GM06990 (cell line): ENCODE measurements at places on chromosomes 2 and 18.

GRCh38 chr2:209986415-209986814 is 16.0 kb upstream of the RPE start:
- no peak for DNase-seq

DNA sequence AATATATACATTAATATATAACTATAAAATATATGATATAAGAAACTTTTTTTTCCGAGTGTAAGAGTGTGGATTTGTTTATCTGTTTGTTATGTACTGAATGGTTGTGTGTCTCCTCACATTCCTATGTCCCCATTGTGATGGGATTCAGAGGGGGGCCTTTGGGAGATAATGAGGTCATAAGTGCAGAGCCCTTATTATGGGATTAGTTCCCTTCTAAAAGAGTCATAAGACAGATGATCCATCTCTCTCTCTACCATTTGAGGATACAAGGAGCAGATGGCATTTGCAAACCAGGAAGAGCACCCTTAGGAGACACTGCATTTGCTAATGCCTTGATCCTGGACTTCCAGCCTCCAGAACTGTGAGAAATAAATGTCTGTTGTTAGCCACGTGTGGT is 30.3 kb upstream of the SAP130 start:
- DNase-seq, result no peak

- DNase-seq, result no peak
These were observed 113.0 kb downstream of the ATP9B start for GRCh38 chr18:79182047-79182713.

DNA sequence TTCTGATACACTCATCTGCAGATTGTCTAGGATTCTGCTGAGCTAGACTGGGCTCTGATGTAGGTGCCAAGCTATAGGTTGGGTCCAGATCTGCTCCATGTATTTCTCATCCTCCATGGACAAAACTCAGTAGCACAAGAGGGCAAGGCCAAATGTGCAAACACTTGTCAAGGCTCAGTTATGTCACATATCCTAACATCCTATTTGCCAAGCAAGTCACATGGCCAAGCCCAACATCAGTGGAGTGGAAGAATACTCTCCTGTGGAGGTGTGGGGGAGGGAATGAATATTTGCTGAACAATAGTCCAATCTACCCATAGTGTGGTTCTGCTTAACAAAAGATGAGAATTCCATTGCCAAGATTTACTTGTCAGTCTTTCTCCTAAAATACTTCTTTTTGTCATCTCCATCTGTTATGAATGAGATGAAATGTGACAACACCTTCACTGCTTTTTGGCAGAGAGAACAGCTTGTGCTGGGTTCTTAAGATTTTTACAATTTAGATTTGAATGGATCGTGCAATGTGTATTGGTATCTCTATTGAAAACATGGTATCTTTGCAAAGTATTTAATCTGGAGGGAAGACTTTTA is 89.9 kb downstream of the OXER1 start:
- no peak for DNase-seq
